Foreskin keratinocyte (primary cell): ENCODE measurements at places on chromosomes 11 and 22. TPM values are rescaled to one million over a fixed set of nuclear protein-coding genes. Genes with fewer than 3 reads are reported as not detected.
A peak's percentile ranks its signal among the peaks of the same experiment; 100 is the strongest.

DNA sequence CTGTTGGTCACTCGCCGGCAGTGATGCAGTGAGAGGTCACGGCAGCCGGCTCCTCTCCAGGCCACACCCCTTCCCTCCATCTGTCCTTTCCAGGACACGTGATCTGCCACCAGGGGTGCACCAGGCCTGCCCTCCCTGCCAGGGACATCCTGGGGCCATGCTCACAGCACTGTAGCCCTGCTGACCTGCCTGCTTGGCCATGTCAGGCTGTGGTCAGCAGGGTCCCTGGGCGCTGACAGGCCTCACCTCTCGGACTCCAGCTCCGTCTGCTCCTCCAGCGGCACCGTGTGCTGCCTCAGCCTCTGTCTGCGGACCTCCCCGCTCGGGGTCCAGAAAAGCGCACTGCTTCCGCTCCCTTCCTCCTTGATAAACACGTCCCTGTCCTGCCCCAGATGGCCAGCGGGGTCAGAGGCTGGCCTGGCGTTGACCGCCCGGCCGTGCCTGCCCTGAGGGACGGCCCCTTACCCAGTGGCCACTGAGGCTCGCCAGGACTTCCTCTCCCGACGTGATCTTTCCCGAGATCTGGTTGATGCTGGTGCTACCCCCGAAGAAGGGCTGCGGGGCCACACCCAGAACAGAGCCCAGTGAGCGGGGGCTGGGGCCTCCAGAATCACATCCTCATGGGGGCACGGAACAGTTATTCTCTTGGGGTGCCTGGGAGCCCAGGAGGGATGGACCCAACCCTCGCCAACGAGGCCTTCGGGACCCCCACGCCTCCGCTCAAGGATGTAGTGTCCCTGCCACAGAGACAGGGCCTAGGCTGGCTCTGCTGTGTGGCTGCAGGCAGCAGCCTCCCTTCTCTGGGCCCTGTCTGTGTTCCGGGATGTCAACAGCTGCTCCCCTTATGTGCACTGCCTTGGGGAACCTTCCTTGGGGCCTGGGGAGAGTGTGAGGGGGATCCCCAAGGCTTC, 36.3 kb upstream of the CARS1 start:
- DNase-seq: no peak

DNA sequence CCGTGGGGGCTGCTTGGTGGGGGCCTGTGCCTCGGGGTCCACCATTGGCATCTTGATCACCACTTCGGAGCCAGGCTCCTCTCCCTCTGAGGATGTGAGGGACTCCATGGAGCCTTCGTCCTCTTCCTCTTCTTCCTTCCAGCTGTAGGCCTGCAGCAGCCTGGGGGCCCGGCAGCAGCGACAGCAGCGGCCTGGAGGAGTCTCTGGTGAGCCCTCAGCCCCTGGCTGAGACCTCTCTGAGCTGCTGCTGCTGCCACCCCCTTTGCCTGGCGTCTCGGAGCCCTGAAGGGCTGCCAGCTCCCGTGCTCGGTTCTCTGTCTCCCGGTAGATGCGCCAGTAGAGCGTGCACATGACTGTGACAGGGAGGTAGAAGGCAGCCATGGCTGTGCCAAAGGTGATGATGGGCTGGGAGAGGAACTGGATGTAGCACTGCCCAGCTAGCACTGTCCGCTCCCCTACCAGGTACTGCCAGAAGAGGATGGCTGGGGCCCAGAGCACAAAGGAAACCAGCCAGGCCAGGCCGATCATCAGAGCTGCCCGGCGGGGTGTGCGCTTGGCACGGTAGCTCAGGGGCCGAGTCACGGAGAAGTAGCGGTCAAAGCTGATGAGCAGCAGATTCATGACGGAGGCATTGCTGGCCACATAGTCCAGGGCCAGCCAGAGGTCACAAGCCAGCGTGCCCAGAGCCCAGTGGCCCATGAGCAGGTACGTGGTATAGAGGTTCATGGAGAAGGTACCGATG, 10.9 kb downstream of the CHRM1 start:
- no peak for DNase-seq

OR6A2 gene
- polyA plus RNA-seq: not detected in 2 replicates

DNA sequence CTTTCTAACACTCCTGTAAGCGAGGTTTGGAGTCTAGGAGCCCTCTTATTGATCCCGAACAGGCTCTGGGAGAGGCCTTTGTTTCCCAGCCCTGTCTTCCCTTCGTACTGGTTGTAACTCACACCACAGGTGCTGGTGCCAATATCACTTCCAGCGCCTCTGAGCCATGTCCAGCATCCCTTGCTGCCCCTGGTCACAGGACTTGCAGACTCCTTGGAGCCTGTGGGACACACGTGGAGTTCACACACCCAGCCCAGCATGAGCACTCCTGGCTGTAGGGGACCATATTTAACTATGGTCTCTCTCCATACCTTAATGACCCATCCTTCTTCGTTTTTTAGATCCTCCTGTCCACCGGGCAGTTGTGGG, 2.2 kb downstream of the ZBTB16 start:
- no peak for DNase-seq

- DNase-seq: no peak
These were observed 79.5 kb downstream of the CABIN1 start for GRCh38 chr22:24090581-24090980.

- DNase-seq: no peak
These were observed 1.3 kb downstream of the MRGPRE start for GRCh38 chr11:3230636-3231549.

DNA sequence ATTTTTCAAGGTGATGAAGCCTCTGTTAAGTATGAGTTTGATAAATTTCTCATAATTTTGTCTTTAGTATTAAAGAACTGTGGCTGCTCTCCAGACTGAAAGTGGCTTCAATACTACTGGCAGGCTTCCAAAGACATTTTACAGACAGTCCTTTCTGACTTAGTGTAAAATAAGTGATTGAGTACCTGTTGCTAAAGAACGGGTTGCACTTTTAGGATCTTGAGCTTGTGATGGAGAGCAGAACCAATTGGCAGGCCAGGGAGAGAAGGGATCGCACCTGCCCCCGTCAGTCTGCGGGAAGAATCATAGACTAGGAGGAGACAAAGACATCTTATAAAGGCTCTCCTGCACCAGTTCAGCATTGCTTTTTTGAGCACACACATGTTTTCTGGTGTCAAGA, 4.4 kb downstream of the NCAM1 start:
- no peak for DNase-seq

DNA sequence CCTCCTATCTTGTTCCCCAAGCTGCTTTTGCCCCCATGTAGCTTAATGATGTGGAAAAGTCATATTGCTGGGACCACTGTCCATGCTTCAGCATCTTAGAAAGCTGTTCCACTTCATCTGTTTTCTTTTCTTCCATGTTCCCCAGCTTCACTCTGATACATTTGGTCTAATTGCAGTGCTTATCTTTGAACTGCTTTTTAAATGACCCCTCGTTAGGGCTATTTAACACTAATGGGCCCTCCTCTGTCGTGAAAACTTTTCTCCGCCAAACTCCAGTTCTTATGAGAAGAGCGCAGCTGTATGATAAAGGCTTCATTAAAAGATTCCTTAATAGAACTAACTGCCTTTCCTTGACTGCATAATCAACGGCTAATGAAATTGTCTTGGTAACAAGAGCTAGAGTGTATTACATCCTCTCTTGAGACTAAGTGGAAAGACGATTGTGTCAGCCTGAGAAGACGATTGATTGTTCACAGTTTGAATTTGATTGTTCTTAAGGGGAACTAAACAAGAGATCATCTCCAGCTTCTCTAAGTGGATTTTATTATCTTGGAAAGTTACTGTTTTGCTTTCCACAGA, 165.0 kb upstream of the MTNR1B start:
- no peak for DNase-seq

DNA sequence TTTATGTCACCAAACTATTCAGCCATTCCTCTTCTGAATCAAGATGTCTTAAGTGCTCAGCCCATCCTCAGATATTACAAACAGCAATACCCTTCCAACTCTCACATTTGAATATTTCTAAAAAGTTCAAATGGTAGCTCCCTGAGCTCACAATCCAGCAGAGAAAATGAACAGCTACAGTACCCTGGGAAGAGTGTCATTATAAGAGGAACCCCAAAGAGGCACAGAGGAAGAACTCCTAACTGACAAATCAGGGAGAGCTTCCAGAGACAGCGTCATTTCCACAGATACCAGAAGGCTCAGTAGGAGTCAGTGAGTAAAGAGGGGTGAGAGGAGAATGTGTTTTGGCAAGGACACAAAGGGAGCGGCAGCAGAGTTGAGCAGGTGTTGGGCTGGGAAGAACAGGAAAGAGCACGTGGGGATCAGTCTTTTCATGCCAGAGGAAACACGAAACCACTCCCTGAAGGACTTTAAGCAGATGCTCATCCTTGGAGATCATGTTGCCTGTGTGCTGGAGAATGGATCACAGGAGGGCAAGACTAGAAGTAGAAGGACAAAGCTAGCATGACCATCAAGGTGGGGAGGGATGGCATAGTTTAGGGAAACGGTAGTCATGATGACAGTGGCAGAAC, 4.3 kb downstream of the CLTCL1 start:
- DNase-seq: peak; percentile 94

OR52I1 gene
- not detected in 2 replicates for polyA plus RNA-seq

SCGB2A2 gene
- not detected in 2 replicates for polyA plus RNA-seq

GRCh38 chr22:17137170-17137569, 16.0 kb upstream of the TMEM121B start:
- DNase-seq: peak; percentile 28
